ENCODE measurements at places on chromosomes 12 and 14. TPM values are rescaled to one million over a fixed set of nuclear protein-coding genes. Genes with fewer than 3 reads are reported as not detected.

DNA sequence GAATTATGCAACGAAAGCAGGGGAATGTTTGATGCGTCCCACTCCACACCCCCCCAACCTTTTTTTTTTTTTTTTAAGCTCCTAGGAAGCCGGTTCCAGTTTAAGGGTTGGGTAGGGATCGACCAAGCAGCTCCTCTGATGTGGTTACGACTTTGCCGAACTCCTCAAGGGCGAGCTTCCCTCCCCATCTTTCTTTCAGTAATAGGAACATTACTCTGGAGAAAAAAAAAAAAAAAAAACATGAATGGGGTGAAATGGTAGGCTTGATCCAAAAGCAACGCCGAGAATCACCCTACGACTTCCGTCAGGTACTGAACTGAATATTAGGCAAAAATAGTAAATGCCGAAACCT is 9.6 kb downstream of the BMP4 start:
- DNase-seq: no peak

GRCh38 chr12:132651444-132652100 is 33.0 kb downstream of the P2RX2 start:
- DNase-seq: no peak

DNA sequence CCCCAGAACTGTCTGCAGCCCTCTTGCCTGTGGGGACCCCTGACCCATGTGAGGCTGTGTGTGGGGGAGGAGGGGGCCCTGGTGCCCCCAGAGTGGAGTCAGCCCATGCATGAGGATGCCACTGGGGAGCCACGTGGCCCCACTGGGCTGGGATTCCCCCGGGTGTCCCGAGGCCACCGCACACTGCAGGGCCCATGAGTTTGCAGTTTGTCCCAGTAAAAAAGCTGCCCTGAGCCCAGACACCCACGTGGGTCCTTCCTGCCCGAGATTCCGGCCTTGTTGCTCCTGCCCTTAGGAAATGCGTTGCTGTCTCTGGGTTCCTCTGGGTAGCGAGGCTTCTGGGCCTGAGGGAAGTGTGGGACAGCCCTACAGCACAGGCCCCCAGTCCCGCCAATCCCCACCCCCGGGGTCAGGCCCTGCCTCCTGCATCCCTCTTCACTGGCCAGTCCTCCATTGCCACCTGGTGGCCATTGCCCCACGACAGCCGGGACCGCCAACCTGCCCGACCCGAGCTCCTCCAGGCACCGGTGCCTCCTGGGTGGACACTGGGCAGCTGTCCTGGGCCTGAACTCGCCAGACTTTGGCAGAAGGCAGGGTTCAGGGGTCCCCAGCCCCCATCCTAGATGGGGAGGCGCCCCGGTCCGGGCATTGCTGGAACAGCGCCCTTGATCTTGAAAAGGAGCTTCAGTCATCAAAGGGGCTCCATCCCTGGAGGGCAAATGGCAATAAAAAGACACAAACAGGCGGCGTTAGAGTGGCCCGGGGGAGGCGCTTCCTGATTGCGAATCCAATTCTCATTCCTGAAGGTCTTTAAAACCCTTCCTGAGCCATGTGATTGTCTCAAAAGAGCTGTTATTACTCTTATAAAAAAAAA is 15.6 kb upstream of the C14orf180 start:
- peak; percentile 48 for DNase-seq

DNA sequence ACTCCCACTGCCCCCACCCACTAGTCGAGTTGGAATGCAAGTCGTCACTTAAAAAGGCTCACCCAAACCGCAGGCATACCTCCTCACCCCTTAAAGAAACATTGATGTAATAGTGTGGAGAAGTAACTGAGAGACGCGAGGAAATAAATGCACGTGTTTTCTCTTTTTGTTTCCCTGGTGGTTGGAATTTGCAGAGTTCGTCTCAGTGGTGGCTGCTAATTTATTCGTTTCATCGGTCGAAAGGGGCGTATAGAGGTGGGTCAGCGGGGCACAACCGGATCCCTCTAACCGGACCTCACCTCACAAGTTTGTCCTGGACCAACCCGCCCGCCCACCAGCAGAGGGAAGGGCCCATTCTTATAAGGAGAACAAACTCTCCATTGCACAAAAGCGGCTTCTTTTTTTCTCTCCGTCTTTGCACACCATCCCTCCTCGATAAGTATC is 5.0 kb upstream of the NPAS3 start:
- DNase-seq: peak; percentile 18

DNA sequence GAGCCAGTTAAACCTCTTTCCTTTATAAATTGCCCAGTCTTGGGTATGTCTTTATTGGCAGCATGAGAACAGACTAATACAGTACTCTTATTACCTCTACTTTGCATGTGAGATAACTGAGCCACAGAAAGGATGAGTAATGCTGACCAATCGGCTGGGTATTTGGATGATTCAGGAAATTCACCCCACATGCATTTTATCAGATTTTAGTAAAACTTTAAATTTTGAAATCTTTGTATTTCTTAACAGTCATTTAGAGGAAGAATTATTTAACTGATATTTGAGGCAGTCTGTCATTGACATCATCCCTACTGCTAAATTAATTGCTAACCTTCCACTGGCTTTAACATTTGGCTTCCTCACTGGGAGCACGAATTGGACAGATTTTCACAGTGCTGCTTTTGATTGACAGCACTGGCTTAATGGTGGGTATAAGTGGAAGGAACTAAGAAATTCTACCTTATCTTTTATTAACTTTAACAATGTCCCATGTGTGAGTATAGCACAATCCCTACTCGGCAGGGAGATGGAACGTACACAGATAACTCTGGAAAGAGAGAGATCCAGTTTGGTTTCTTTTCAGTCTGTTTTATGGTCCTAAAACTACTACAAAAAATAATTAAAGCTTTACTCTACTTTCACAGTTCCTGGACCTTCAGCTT is 261.0 kb downstream of the DACT1 start:
- peak; percentile 91 for DNase-seq

DNA sequence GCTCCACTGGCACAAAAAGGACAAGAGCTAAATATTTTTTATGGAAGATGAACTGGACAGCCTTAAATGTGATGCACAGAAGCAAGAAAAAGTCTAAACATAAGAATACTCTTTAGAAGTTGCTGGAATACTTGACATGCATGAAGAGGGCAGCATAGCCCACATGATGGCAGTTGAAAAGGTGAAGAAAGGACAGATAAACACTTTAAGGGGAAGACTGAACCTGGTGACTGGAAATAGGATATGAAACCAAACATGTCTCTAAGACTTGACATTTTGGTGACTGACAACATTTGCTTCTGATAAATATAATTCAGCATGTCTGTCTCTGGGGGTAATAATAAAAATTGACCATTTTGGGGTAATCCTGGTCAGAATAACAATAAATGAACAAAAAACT is 273.1 kb downstream of the CCDC91 start:
- DNase-seq: no peak

- no peak for DNase-seq
Observed at GRCh38 chr14:75543253-75543652, 21.0 kb downstream of the BATF start.

Gene DDN
- total RNA-seq: under 0.01 TPM

Gene CMKLR1
- total RNA-seq: 1.7 TPM

Gene CIROP
- total RNA-seq: not detected
